ENCODE measurements at places on chromosomes 5 and 9. TPM values are rescaled to one million over a fixed set of nuclear protein-coding genes. Genes with fewer than 3 reads are reported as not detected.

DNA sequence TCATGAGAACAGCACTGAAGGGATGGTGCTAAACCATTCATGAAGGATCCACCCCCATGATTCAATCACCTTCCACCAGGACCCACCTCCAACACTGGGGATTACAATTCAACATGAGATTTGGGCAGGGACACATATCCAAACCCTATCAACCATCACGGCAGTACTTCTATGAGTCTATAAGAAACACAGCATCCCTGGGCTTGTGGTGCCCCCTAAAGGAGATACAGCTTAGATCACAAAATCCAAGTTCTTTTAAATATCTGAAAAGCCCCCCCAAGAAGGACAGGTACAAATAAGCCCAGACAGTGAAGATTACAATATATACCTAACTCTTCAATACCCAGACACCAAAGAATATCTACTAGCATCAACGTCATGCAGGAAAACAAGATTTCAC is 233.7 kb upstream of the ADRA1B start:
- H3K36me3 ChIP-seq = no peaks in the 10 kb centered on the region
- H3K27me3 ChIP-seq = no peaks in the 10 kb centered on the region
- no peaks in the 10 kb centered on the region for H3K4me1 ChIP-seq
- no peak for DNase-seq
- H3K27ac ChIP-seq = no peak overlapping the region

The PCDHAC2 gene
- 0.38 TPM for total RNA-seq

The FSTL4 gene
- total RNA-seq = 0.99 TPM

The PTPN3 gene
- 2.8 TPM for total RNA-seq

The SURF1 gene
- total RNA-seq = 31.9 TPM

The MARVELD2 gene
- total RNA-seq = 3.5 TPM

GRCh38 chr5:157603333-157604190 is 28.0 kb upstream of the ADAM19 start:
- no peak overlapping the region for H3K4me3 ChIP-seq
- no peak overlapping the region for H3K27ac ChIP-seq
- no peaks in the 10 kb centered on the region for H3K27me3 ChIP-seq
- no peaks in the 10 kb centered on the region for H3K36me3 ChIP-seq
- H3K4me1 ChIP-seq = peaks cover 42% of the 10 kb centered on the region

DNA sequence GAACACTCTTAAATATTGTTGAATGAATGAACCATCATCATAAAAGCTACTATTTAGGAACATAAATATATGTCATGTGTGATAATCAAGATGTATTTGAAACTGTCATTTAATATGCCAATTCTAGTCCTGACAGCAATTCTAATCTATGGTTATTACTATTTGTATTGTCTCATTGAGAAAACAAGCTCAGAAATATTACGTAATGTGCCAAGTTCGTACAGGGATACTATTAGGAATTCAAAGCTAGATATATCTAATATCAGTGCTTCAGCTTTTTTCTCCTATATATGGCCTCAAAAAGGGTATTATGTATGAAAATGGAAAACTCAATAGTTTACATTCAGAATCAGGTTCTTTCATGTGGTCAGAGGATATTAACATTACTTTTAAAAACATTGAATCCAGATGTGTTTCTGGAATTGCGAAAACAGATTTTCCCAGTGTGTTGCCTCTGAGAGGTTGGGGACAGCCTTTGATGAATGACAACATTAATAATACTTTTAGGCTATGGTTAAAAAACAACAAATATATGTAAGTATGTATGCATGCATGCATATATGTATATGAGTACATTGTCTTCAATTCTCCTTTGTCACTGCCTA is 95.1 kb downstream of the KCTD16 start:
- H3K27ac ChIP-seq = no peak overlapping the region
- no peak for DNase-seq
- no peaks in the 10 kb centered on the region for H3K36me3 ChIP-seq
- H3K4me3 ChIP-seq = no peak overlapping the region
- H3K4me1 ChIP-seq = no peaks in the 10 kb centered on the region

- H3K36me3 ChIP-seq = no peaks in the 10 kb centered on the region
- DNase-seq = no peak
- no peak overlapping the region for H3K4me3 ChIP-seq
- no peaks in the 10 kb centered on the region for H3K4me1 ChIP-seq
- no peak overlapping the region for H3K27ac ChIP-seq
Measured at GRCh38 chr9:105344283-105344682, 99.8 kb downstream of the SLC44A1 start.

GRCh38 chr9:21889673-21890072 is 87.2 kb downstream of the MTAP start:
- H3K27me3 ChIP-seq = no peaks in the 10 kb centered on the region
- H3K36me3 ChIP-seq = peaks cover 6% of the 10 kb centered on the region
- no peak overlapping the region for H3K4me3 ChIP-seq
- no peak for DNase-seq
- H3K27ac ChIP-seq = no peak overlapping the region

The HTR4 gene
- total RNA-seq = not detected

The GLRA1 gene
- not detected for total RNA-seq

- no peak overlapping the region for H3K27ac ChIP-seq
- H3K4me3 ChIP-seq = no peak overlapping the region
- no peaks in the 10 kb centered on the region for H3K36me3 ChIP-seq
- peaks cover 3% of the 10 kb centered on the region for H3K4me1 ChIP-seq
Measured at GRCh38 chr5:180602481-180603075, 11.3 kb upstream of the SCGB3A1 start.

GRCh38 chr9:119556129-119556875 is 187.1 kb upstream of the BRINP1 start:
- no peak overlapping the region for H3K4me3 ChIP-seq
- H3K27ac ChIP-seq = peak overlapping the region; percentile 2
- no peaks in the 10 kb centered on the region for H3K4me1 ChIP-seq
- peak; percentile 4 for DNase-seq
- H3K36me3 ChIP-seq = no peaks in the 10 kb centered on the region

GRCh38 chr5:171351536-171352073 is 36.0 kb upstream of the NPM1 start:
- no peaks in the 10 kb centered on the region for H3K27me3 ChIP-seq
- no peaks in the 10 kb centered on the region for H3K4me1 ChIP-seq
- no peaks in the 10 kb centered on the region for H3K36me3 ChIP-seq
- no peak overlapping the region for H3K27ac ChIP-seq
- no peak overlapping the region for H3K4me3 ChIP-seq

- no peak overlapping the region for H3K27ac ChIP-seq
- H3K4me3 ChIP-seq = no peak overlapping the region
- DNase-seq = no peak
- H3K36me3 ChIP-seq = no peaks in the 10 kb centered on the region
Measured at GRCh38 chr5:131854134-131854533, 57.3 kb upstream of the FNIP1 start.

DNA sequence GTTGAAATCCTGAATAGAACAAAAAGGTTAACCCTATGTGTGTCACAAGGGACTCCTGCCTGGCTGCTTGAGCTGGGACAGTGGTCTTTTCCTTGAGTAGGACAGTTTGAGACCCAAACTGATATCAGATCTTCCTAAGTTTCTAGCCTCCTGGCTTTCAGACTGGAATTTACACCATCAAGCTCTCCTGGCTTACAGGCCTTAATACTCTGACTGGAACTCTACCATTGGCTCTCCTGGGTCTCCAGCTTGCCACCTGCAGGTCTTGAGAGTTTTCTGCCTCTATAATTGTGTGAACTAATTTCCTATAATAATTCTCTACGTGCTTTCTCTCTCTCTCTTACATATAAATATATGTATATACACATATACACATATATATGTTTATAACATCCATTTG is 112.5 kb downstream of the PRR16 start:
- H3K4me1 ChIP-seq = no peaks in the 10 kb centered on the region
- no peak overlapping the region for H3K4me3 ChIP-seq
- no peaks in the 10 kb centered on the region for H3K36me3 ChIP-seq
- H3K27me3 ChIP-seq = no peaks in the 10 kb centered on the region

GRCh38 chr5:138953387-138954256 is 78.5 kb upstream of the LRRTM2 start:
- H3K27ac ChIP-seq = no peak overlapping the region
- no peak for DNase-seq
- H3K36me3 ChIP-seq = no peaks in the 10 kb centered on the region
- no peak overlapping the region for H3K4me3 ChIP-seq

DNA sequence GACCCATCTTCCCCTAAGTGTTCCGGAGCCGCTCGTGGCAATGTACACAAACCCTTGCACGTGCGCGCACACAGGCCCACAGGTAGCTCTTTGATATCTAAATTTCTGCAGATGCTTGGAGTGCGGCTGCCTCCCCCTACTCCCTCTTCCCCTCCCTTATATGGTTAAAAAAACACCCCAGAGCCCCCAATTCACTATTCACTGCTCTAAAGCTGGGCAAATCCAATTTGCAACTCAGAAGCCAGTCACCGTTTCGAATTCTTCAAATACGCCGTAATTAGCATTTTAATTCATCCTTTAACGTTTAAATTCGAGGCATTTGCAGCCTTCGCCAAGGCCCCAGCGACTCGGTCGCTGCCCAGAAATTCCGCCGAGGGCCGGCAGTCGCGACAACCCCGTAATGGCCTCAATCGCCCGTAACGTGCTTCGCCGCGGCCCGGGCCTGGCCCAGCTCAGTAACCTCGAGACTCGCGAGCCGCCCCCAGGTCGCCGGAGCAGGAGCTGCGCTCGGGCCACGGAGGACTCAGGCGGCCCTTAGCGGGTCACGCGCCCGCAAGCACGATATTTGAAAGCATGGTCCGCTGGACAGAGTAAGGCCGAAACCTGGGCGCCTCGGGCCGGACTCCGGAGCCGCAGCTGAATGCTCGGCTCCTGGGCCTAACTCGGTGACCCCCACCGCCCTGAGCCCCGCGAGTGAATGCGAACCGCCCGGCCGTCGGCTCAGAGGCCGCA is 1.3 kb downstream of the IRX2 start:
- no peak overlapping the region for H3K27ac ChIP-seq
- H3K4me3 ChIP-seq = no peak overlapping the region
- no peaks in the 10 kb centered on the region for H3K4me1 ChIP-seq
- DNase-seq = no peak
- peaks cover 84% of the 10 kb centered on the region for H3K27me3 ChIP-seq

DNA sequence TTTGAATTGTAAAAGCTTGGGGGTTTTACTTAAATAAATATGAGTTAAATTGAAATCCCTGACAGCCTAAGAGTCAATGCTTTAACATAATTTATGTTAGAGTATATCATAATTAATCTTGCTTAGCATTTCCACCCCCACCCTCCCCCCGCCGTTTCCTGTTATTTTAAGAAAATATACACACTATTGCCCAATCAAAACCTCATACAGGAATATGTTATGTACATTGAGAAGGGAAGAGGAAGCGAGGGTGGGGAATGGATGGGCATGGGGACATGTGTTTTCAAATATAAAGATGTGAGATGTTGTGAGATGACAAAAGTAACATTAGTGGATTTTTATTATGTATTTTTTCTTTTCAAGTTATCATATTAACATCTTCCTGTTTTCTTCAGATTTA is 561.1 kb upstream of the MEF2C start:
- no peaks in the 10 kb centered on the region for H3K4me1 ChIP-seq
- no peak overlapping the region for H3K27ac ChIP-seq
- no peaks in the 10 kb centered on the region for H3K27me3 ChIP-seq
- H3K4me3 ChIP-seq = no peak overlapping the region
- no peaks in the 10 kb centered on the region for H3K36me3 ChIP-seq
- DNase-seq = no peak

The IRX1 gene
- total RNA-seq = 0.94 TPM

The TAF11L10 gene
- not detected for total RNA-seq

DNA sequence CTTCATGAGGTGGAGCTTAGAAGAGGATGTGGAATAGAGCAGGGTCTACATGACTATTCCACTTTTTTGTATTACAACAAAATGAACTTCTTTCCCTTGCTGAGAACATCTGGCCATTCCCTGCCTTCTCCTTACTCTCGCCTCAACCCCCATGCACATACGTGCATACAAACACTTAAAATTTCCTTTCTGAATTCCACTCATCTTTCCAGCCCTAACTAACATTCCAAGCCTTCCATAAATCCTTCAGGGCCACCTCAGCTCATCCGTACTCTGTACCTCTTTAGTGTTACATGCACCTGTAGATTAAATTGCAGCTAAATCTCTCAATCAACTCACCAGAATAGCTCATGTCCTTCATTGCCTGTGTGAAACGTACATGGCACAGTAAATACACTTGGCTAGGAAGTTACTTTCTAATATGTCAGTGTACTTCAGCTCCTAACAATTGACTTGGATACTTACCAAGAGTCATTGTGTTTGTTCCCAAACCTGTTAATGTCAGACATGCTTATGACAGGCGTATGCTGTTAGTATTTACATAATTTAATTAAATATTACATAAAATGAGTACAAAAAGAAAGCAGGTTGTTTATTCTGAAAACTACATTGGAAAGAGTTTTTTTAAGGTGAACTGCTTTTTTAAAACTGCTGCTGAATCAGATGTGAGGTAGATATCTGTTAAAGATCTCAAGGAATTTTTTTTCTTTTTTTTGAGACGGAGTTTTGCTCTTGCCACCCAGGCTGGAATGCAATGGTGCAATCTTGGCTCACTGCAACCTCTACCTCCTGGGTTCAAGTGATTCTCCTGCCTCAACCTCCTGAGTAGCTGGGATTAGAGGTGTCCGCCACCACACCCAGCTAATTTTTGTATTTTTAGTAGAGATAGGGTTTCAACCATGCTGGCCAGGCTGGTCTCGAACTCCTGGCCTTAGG is 55.7 kb downstream of the GLIS3 start:
- H3K36me3 ChIP-seq = no peaks in the 10 kb centered on the region
- H3K4me3 ChIP-seq = no peak overlapping the region
- H3K4me1 ChIP-seq = no peaks in the 10 kb centered on the region
- no peak overlapping the region for H3K27ac ChIP-seq

DNA sequence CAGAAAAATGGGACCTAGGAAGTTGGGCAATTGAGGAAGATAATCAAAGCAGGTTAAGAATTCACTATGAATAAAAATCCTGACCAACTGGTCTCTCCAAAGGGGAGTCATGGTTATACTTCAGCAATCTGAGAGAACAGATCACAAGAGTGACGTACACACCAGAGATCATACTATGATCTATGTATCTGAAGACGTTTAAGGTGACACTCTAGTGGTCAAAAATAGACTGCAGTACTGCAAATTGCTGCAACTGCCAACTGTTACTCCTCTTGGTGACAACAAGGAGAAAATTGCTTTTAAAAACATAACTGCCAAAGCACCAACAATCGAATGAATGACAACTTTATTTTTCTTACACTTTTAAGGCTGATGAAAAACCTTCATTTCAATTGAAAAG is 4.9 kb downstream of the AK6 start:
- no peak for DNase-seq
- no peak overlapping the region for H3K27ac ChIP-seq
- H3K36me3 ChIP-seq = peaks cover 11% of the 10 kb centered on the region
- peaks cover 6% of the 10 kb centered on the region for H3K4me1 ChIP-seq

The CANX gene
- 173 TPM for total RNA-seq
